ENCODE measurements at places on chromosomes 4 and X. TPM values are rescaled to one million over a fixed set of nuclear protein-coding genes. Genes with fewer than 3 reads are reported as not detected.

CT45A1 gene
- total RNA-seq: not detected

TMEM150C gene
- not detected for total RNA-seq

DNA sequence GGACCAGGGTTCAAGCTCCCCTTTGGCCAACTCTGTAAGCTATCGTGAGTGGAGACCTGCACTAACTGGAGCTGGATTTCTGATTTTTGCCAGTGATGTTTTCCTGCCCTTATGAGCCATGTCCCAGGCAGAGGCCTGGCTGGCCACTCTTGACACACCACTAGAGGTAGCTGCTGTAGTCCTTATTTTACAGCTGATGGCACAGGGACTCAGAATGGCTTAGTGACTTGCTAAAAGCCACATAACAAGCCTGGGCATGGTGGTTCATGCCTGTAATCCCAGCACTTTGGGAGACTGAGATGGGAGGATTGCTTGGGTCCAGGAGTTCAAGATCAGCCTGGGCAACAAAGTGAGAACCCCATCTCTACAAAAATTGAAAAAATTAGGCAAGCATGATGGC is 33.4 kb downstream of the CYTL1 start:
- no peak for DNase-seq

DNA sequence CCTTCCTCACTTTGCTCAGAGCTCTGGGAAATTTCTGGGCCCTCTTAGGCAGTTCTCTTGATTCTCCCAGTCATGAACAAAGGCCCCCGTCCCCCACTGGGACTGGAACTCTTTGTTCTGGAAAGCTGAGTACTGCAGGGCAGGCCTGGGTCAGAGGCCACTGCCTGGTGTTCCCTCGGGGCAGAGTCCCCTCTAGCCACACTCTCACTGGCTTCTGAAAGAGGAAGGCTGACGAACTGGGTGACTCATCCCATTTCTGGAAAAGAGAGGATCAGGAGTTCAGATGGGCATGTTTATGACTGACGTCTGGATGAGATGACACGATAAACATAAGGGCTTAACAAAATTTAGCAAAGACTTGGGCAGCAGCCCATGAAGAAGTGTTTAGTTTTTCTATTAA is 47.7 kb downstream of the DDX3X start:
- DNase-seq: no peak

GRCh38 chr4:115844180-115844579 is 730.8 kb upstream of the NDST4 start:
- DNase-seq: no peak

ITIH6 gene
- not detected for total RNA-seq

Measured in activated T-cell treated with anti-CD3 and anti-CD28 coated beads, Interleukin-2, amount 50 U/mL, for 72 hours (primary cell).